Epithelial cell of alveolus of lung (primary cell): ENCODE measurements at places on chromosomes 1 and 21. TPM values are rescaled to one million over a fixed set of nuclear protein-coding genes. Genes with fewer than 3 reads are reported as not detected.

The HORMAD1 gene
- 0.26 TPM in 1 of 2 replicates, not detected in the other for total RNA-seq

The EPHA2 gene
- total RNA-seq, result 14.9 and 52.8 TPM in 2 replicates

The CLSTN1 gene
- total RNA-seq, result 73.6 and 81.2 TPM in 2 replicates

The KIF26B gene
- 2.3 and 2.7 TPM in 2 replicates for total RNA-seq

The CENPF gene
- total RNA-seq, result 28.3 TPM in 2 replicates

The PALMD gene
- 0.13 and 1.1 TPM in 2 replicates for total RNA-seq

The PADI4 gene
- not detected in 2 replicates for total RNA-seq
